Amniotic stem cell (primary cell): ENCODE measurements at places on chromosomes 7 and 10.

GRCh38 chr10:102316421-102316820 lies 71.1 kb downstream of the GBF1 start:
- DNase-seq = no peak

GRCh38 chr7:44897309-44897708 lies 12.0 kb upstream of the PURB start:
- no peak for DNase-seq

GRCh38 chr10:61992059-61992460 lies 90.6 kb downstream of the ARID5B start:
- DNase-seq = no peak

- DNase-seq = no peak
Measured at GRCh38 chr10:12484941-12485805, 135.8 kb downstream of the CAMK1D start.

GRCh38 chr7:17769918-17770317 lies 170.4 kb downstream of the SNX13 start:
- peak; percentile 54 for DNase-seq

DNA sequence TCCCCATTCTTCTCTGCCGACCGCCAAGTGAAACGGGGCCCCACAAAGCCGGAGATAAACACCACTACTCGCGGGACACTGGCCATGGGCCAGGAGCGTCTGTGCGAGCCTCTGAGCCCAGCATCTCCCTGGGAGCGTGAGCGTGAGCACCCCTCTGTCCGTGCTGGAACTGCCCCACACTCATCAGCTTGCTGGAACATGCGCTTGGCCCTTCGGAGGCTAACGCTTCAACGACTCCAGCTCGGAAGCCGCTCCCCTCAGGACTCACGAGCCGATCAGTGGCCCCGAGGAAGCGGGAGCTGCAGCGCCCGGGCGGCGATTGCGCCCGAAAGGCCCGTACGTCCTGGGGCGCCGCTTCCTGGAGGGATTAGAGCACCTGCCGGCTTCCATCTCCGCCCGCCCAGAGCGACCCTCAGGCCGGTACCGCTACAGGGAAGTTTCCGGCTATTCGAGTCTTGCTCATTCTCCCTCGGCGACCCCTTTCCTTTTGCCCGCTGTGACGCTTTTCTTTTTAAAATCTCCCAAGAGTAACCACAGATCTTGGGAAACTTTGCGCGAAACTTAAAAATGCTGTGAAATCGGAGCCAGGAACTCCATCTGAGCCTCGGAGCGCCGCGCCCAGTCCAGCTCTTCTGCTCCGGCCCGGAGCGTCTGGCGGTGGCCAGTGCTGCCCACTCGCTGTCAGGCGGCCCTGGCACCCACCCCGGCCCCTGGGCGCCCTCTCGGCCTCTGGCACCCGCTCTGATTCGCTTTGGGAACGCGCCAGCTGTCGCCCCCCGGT lies 1.0 kb downstream of the TLL2 start:
- no peak for DNase-seq

- DNase-seq = no peak
Measured at GRCh38 chr7:107109955-107110354, 58.8 kb upstream of the HBP1 start.

- DNase-seq = no peak
Measured at GRCh38 chr10:88439932-88440331, 143.2 kb downstream of the RNLS start.

- DNase-seq = no peak
Measured at GRCh38 chr10:44994752-44995530, 5.8 kb upstream of the ZNF22 start.

GRCh38 chr7:149625340-149625946 lies 127.8 kb upstream of the ZNF746 start:
- no peak for DNase-seq

GRCh38 chr7:25567430-25567829 lies 339.1 kb upstream of the NPVF start:
- DNase-seq = no peak

DNA sequence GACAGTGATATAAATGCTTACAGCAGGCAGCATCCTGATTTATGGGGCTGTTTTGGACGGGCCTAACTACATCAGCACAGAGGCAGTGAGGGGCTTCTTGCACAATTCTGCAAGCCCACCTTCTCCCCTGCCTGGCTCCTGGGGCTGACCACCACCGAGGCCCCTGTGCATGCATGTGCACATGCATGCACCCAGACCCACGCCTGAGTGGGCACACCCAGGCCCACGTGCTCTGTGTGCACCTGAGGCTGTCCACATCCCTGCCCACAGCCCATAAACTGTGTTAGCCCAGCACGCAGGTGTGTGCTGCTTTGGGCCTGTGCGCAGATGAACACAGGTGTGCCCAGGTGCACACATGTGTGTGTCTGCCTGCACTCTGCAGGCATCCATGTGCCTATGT lies 40.0 kb downstream of the ZMIZ1 start:
- DNase-seq = no peak

DNA sequence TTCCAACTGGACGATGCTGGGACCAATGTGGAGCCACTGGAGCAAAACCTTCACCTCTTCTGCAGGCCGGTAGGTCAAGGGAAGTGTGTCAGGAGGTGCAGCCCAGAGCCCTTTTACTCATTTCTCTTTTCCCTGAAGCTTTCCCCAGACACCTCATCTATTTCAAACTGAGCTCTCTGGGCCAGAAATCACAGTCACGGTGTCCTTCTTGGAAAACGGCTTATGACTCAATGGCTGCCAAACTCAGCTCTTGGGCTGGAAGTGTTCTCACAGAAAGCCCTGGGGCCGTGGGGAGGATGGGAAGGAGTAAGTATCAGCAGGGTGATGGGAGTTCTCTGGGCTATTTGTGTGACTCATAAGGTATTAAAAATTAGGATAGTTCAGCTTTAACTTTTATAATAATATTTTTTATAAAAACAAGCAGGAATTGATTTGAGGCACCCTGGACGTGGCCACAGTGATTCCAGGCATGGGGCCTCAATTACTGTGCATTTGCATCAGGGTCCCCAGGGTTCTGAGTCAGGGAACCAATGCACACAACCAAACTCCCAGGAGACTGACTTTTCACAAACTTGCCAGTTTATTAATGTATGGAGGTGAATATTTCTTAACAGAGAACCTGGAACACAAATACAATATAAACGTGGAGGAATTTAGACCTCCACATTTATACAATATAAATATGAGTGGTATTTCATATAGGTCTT lies 187.4 kb upstream of the TMEM72 start:
- peak; percentile 68 for DNase-seq

- DNase-seq = no peak
Measured at GRCh38 chr7:106281585-106282318, 3.0 kb downstream of the NAMPT start.

DNA sequence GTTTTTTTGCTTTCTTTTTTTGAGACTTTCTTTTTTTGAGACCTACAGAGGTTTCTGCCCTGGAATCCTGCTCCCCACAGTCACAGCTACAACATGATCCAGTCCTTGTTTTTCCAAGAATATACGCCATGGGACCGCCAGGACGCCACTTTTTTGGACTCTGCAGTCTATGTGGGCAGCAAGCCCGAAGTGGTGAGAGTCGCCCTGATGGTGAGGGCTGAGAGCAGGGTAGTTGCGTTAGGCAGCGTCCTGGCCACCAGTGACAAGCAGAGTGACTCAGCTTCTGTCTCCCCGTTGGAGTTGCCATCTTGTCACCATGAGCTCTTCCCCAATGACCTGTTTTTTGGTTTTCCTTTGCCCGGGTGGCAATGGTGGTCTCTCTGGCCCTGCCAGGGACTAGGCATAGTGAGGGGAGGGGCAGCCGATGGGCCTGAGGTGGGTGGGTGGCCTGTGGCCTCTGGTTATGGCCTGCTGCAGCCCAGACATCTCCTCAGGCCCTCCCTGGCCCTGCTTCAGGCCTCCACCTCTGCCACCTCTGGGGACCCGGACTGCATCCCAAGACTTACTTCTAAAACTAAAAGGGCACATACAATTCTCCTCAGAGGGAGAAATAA lies 88.0 kb upstream of the MALRD1 start:
- no peak for DNase-seq

- DNase-seq = peak; percentile 77
Measured at GRCh38 chr10:90960355-90960814, 39.5 kb upstream of the ANKRD1 start.

DNA sequence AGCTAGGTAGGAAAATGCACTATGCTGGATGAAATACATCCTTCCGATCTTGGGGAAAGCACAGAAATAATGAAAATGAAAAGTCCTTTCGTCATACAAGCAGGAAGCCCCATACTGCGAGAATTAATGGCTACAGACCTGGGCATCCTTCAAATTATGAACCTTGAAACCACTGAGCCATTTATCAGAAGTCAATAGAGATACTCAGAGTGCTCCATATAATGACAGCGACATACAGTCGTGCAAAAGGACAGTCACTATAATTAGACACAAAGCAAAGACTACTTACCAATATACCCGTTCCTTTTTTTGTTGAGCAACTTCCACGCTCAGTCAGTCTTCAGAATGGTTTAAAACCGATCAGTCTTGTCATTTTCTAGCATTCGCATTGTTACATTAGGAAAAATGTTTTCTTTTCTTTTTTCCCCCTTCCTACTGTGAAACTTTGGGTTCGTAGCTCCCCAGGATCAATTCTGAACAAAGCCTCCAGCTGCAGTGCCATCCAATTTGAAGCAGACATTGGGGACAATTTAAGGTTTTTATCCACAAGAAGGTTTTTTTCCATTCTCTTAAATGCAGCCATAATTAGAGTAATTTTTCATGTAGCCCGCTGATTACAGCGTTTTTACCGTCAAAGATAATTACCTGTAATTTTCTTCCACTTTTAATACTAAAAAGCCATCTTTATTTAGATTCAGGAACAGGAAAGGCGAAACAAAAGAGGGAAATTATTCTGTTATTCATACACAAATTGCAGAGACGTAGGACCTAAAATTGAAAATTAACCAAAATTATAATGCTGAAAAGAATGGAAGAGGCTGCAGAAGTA lies 6.4 kb downstream of the DLX6 start:
- no peak for DNase-seq

GRCh38 chr7:98168181-98168903 lies 42.9 kb upstream of the BHLHA15 start:
- DNase-seq = no peak

GRCh38 chr7:128831178-128831993 lies 1.2 kb downstream of the FLNC start:
- no peak for DNase-seq

DNA sequence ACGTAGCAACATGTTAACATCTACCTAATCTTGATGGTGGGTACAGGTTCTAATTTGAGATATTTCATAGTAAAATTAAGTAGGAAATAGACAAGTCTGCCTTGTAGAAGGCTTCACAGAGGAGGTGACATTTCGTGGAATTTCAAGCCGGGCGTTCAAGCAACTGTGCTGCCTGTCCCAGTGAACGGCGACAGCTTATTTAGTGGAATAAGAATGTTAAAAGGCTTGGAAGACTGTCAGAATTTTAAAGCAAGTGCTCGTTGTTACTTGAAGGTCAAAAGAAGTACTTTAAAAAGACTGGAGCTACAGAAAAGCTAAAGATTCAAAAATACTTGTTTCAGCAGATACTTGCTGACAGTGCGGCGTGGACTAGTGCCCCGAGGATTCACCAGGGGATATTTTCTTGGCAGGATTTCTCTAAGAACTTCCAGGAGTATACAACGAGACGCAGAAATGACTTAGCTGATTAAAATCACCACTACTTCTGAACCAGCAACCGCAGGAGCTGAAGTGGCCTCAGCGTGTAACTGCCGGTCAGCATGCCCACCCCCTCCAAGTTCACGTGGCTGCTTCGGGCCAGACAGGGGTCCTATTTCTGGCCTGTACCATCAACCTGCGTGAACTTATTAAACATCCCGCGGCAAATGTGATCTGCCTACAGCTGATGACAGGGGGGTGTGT lies 46.5 kb downstream of the CTBP2 start:
- no peak for DNase-seq
